ENCODE measurements at places on chromosomes 12 and 14.

DNA sequence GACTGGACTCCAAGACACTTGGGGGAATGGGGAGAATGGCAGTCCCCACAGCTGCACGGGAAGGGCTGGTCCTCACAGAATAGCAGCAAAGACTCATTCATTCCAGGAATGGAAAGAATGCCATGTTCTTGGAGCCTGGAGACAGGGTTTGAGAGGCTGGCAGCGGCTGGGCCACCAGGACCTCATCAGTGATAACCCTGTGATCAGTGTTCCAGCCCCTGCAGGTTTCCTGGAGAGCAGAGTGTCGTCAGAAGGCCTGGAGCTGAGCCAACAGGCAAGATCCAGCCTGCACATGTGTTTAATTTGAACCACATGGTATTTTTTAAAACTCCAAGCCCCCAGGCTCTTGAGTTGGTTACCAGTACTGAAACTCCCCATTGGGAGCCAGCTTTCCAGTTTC, 11.3 kb downstream of the BDKRB1 start:
- DNase-seq = no peak

- no peak for DNase-seq
Measured at GRCh38 chr12:19276767-19277166, 147.2 kb downstream of the PLEKHA5 start.

DNA sequence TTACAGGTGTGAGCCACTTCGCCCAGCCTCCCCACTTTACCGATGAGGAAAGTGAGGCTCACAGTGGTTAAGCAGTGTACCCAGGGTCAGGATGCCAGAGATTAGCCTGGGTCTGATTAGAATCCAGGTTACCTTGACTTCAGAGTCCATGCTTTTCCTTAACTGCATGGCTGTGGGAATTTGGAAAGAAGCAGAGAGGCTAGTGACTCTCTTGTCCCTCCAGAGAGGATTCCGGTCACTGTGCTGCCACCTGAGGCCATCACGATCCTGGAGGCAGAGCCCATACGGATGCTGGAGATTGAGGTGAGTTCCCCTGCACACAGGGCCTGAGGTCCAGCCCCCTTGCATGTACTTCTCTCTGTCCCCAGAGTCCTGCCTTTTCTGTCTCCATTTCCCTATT, 4.7 kb downstream of the REC8 start:
- DNase-seq = no peak

- no peak for DNase-seq
Measured at GRCh38 chr12:98594050-98594835, 757 bp downstream of the SLC25A3 start.

DNA sequence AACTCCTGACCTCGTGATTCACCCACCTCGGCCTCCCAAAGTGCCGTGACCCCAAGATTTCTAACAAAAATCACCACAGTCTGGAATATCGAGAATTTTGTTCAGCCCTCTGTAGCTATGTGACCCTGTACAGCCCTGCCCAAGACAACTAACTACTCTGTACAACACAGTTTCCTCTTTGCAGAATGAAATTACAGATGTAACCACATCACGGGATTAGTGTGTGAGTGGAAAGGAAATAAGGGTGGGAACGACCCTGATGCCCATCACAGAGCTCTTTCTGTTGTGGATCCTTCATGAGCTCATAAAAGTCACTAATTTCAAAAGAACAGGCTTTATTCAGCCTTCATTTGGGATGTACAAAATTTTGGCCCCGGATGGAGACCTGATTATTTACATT, 50.5 kb upstream of the KRR1 start:
- DNase-seq = no peak

GRCh38 chr12:80271780-80272179, 172.3 kb upstream of the PTPRQ start:
- DNase-seq = no peak

DNA sequence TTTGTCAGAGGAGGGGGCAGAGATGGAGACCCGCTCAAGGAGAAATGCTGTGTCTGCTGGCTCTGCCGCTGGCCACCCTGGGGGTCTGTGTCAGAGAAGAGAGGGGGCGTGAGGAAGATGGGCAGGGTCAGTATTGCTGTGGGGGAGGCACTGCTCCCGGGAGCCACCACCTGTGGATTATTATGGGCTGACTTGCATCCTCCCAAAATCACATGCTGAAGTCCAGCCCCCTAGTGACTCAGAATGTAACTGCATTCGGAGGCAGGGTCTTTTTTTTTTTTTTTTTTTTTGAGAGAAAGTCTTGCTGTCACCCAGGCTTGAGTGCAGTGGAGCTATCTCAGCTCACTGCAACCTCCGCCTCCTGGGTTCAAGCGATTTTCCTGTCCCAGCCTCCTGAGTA, 12.3 kb downstream of the ABCD4 start:
- no peak for DNase-seq

- DNase-seq = no peak
Measured at GRCh38 chr12:44677724-44678123, 198.4 kb downstream of the NELL2 start.

GRCh38 chr12:8956073-8956472, 6.6 kb upstream of the M6PR start:
- no peak for DNase-seq
